ENCODE measurements at places on chromosomes 13 and 19.

DNA sequence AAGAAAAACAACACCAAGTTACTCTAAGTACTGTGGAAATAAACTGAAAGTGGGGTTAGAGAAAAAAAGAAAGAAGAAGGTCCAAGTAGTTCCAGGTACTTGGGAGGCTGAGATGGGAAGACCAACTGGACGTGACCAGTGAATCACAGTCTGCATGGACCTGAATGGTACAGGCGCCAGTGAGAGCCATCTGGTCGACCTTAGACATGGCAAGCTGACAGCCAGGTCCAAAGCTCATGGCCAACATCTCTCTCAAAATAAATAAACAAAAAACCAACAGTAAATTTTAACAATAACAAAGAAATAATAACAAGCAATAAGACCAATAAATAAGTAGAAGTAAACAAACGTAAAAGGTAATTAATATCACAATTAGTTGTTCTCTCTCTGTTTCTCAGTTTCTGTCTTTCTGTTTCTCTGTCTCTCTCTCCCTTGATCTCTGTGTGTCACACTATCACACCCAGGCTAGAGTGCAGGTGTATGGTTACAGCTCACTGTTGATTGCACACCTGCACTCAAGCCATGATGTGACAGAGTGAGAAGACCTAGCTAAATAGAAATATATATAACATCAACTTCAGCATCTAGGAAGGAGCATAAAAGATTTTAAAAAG lies 31.6 kb upstream of the ZNF724 start:
- no peak for DNase-seq

- no peak for DNase-seq
Observed at GRCh38 chr13:83221256-83221655, 661.0 kb downstream of the SLITRK1 start.

DNA sequence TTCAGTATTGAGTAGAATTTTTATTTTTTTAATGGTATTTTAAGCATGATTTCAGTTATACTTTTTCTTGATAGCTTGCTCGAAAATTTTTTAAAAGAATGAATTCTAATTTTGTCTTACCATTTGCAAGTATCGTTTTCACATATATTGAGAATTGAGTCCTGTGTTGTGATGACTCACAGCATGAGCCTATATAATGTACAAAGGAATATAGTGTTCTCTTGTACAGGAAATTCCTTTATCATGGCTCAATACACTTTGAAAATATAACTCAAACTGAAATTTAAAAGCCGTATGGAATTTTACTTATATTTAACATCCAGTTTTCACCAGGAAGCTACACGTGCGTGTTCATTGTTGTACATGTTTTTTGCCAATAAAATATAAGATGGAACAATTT lies 161.1 kb upstream of the TMTC4 start:
- no peak for DNase-seq

GRCh38 chr19:31310432-31311133 lies 38.7 kb downstream of the TSHZ3 start:
- no peak for DNase-seq

DNA sequence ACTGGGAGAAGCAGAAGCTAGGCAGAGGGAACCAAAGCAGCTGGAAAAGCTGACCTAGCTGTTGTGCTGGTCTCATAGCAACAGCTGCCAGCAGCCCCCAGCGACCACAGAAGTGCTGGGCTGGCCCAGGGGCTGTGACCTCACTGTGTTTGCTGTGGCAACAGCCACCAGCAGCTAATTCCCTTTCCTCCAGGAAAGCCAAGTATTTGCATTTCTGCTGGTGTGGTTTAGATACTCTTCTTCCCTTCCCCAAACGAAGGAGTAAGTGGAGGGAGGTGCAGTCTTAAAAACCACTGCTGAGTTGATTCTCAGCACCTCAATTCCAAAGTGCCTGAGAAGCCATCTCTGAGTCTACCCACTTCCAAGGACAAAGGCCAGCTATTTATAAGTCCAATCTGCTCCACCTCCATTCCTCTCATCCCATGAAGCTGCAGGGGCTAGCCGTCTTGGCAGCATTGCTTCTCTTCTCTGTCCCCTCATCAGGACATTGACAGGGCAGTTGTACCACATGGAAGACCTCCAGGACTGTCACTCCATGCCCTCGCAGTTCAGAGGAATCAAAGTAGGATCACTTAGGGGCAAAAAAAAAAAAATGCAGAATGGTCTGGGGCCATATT lies 11.5 kb upstream of the CCDC97 start:
- no peak for DNase-seq

Measured in cerebellar nuclear complex (tissue), 1 donor.